Activated T-cell treated with anti-CD3 and anti-CD28 coated beads, Interleukin-2, amount 50 U/mL, for 24 hours (primary cell): ENCODE measurements at places on chromosomes 6 and 20.

DNA sequence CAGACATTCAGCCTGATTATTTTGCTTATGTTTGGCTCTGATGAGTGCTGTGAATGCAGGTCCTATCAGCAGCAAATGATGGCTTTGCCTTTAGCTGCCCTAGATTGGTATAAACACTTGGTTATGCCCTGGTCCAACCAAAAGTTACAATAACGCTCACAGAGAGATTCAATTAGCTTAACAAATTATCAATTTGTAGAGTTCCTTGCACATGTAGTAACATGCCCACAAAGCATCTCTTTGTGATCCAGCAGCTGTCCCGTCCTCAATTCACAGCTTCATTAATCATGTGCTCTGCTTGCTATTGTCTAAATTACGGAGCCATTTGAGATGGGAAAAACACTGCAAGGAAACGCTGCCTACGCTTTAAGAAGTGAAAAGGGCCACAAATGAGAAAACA, 457.9 kb downstream of the HDGFL1 start:
- no peak for DNase-seq

- no peak for DNase-seq
Measured at GRCh38 chr6:44558832-44559251, 171.3 kb downstream of the CDC5L start.

- no peak for DNase-seq
Measured at GRCh38 chr6:53828966-53829697, 34.3 kb downstream of the LRRC1 start.

DNA sequence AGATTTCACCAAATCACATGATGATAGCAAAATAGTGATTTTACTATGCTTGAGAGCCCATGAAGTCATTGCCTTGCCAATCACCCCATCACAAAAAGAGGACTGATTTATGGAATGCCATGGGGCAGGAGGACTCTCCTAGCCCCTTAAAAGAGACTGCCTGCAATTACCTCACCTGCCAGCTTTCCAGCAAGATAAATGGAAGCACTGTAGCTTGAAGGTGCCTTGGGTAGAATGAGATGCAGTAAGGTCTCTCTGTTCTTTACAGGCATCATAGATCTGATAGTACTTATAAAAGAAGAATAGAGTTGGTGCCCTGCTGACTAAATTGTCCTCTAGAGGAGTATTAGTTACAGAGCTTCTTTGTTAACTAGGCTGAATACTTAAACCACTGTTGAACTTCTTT, 242.3 kb downstream of the TMEM242 start:
- no peak for DNase-seq

GRCh38 chr6:44897316-44897715, 430.8 kb upstream of the RUNX2 start:
- no peak for DNase-seq

DNA sequence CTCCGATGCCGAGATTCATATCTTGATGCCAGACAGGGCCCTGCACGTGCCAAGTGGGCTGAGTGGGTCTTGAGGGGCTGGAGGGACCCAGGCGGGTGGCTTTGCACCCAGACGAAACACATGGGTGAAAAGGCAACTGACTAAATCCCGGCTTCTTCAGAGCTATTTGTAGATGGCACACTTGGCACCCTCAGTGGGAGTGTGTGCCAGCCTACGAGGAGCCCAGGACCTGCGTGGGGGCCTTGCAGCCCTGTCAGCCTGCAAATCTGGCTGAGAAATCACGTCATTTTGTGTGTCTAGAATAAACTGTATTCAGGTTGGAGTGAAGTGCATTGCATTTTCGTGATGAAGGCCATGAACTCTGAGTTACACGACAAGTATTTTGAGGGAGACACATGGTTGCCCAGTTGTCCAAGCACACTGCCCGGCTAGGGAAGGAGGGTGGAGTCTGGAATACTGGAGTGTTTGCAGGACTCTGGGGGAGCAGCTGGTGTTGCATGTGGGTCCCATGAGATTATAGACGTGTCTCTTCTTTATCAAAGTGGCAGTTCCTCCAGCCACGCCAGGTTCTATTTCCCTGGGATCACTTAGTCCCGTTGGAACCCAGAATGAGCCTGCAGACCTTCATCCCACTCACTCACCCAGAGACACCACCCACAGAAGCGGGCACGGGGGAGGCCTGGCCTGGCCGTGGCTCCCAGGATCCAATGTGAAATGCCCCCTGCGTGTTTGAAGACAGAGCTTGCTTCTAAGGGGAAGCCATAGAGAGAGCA, 60.2 kb downstream of the DLL1 start:
- no peak for DNase-seq

- DNase-seq = no peak
Measured at GRCh38 chr20:34269996-34270627, 28.9 kb downstream of the ASIP start.

GRCh38 chr6:30319146-30319835, 7.4 kb upstream of the TRIM39 start:
- DNase-seq = no peak

- DNase-seq = no peak
Measured at GRCh38 chr6:51462896-51463295, 624.5 kb downstream of the PKHD1 start.

- no peak for DNase-seq
Measured at GRCh38 chr20:19748681-19749080, 9.4 kb upstream of the RIN2 start.
